Hindlimb muscle (tissue), 1 donor: ENCODE measurements at places on chromosomes 2 and 18.

DNA sequence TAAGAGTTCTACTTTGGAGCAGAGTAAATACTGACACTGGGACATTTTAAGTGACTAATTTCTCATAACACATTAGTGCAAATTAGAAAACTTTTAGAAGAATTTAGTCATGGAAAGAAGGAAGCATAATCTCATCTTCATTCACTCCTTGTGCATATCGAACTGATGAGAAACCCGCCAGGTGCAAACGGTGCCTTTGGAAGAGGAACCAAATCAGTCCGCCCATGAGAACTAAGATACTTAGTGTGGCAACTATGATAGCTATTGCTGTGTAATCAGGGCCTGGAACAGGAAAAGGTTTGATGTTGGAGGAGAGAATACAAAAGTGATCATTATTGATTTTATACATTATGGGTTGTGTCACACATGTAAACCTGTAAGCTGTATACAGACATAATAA is 6.9 kb upstream of the CD302 start:
- no peak for DNase-seq

DNA sequence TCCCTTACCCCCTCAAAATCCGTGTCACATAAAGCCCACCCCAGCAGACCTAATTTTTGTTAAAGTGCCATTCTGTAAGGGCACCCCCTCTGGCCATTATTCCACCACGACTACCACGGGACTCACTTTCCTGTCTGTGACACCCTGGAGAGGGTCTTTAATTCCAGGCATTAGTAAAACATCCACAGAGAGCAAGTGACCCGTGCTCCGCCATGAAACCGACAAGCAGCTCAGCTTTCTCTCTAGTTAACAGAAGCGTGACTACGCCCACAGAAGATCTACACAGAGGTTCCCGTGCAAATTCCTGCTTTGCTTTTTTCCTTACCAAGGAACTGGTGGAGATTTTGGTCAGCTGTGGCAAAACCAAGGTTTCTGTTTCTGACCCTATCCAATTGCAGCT is 4.4 kb downstream of the SIGLEC15 start:
- no peak for DNase-seq

DNA sequence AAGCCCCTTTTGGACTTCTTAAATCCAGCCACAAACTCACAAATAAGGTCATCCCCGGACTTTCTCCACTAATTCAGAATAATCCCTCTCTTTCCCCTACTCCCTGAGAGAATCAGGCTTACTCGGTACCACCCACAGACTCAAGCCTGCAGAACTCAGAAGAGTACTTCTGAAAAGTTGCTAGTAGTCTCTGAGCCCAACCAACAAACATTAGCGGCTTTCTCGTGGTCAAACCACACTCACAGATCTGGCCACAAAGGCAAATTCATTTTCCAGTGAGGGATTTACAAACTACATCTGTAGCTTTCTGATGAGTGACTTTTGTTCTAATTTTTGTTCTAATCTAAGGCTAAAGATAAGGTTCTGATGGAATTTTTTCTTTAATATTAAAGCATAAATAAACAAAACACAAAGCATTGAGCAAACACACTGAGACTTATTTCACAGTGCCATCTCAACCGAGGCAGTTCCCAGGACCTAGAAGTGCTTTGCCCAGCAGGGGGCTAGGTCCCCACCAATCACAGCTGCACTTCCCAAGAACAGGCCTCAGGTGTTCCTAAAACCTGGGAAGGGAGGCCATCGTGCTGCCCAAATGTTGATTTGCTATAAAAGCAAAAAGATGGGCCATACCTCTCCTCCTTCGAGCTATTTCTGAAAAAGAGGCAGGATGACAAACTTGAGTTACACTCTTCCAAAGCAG is 110.7 kb downstream of the COLEC12 start:
- DNase-seq = no peak

- no peak for DNase-seq
Observed at GRCh38 chr2:203982276-203982675, 45.7 kb downstream of the ICOS start.

DNA sequence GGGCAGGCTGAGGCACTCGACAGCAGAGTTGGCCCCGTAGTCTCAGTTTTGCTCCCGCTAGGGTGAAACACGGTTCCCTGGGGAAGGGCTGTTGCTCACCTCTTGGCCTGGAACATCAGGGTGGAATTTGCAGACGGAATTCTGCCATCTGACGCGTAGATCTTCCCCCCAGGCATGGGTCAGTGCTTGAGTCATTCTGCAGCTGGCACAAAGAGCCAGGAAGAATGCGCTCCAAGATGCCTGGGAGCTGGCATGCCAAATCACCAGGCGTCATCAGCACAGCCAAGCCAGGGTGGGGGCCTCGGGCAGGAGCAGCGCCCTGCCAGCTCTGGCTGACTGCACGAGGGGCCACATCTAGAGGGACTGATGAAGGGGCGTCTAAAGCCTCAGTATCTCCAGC is 42.7 kb downstream of the ODC1 start:
- DNase-seq = peak; percentile 55
